ENCODE measurements at places on chromosomes 13 and 19. TPM values are rescaled to one million over a fixed set of nuclear protein-coding genes. Genes with fewer than 3 reads are reported as not detected.

GRCh38 chr19:56748378-56748777 is 76.8 kb upstream of the ZNF835 start:
- no peak for DNase-seq

DNA sequence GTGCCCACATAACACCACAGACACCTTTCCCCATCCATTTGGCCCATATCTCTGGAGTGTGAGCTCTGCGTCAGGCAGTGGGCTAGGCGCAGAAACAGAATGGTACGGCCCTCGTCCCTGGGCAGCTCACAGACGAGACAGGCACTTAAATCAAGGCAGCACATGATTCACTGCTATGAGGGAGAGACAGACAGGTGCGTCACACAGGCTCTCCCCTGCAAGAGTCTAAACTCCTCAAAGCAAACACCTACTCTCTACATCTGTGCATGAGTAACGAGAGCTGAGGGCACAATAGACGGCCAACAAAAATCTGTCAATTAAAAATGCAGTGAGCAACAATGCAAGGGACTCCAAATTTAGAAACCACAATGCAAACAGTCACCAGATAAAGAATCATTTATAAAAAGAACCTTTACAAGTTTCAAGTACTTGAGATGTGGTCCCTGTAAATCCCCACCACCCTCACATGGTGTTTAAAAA is 348.9 kb downstream of the UQCRFS1 start:
- DNase-seq = no peak

PGLYRP1 gene
- total RNA-seq = not detected

ZNF665 gene
- total RNA-seq = 1.1 TPM

DNA sequence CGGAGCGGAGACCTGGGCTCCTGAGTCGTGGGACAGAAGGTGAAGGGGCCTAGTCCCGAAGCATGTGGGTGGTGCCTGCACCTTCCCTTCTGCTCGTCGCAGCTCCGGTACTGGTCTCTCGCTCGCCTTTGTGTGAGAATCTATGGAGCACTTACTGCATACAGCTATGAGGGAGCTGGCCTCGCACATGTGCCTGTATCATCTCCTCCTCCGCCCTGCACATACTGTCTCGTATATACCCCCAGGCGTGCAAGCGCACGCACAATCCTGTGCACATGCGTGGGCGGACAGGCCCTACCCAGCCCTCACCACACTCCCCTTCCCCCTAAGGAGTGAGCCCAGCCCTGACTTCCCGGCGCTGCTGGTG is 8.7 kb downstream of the PIK3R2 start:
- no peak for DNase-seq

SIGLECL1 gene
- not detected for total RNA-seq
